ENCODE measurements at places on chromosomes 4 and X.
A peak's percentile ranks its signal among the peaks of the same experiment; 100 is the strongest.

- no peak for DNase-seq
Measured at GRCh38 chr4:184392316-184392715, 82.0 kb downstream of the IRF2 start.

DNA sequence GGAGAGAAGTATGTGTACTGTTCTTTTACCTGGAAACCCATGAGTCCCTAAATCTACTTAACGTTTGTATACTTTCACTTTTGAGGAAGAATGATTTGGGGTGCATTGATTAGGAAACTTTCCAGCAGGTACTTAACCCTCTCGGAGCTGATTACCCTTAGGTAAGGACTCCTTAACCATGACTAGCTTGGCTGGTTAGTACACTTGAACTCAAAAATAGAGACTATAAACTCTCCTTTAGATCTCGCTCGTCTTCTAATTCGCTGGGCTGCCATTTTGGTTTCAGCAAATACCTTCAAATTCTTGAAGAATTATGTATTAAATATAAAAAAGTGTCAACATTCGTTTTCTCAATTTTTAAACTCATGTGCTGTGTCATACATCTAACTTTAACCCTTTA, 2.0 kb downstream of the USP9X start:
- no peak for DNase-seq

GRCh38 chr4:110904435-110905065, 281.7 kb upstream of the PITX2 start:
- peak; percentile 35 for DNase-seq

GRCh38 chr4:53040459-53040815, 178.3 kb downstream of the RASL11B start:
- peak; percentile 49 for DNase-seq

GRCh38 chrX:13689741-13690211, 848 bp downstream of the RAB9A start:
- DNase-seq: no peak

GRCh38 chr4:185424905-185425646, 688 bp downstream of the UFSP2 start:
- DNase-seq: no peak

All from fibroblast of skin of scalp (primary cell).